NCI-H1694 treated with DMSO at 0.1 percent for 48 hours (cell line): ENCODE measurements at places on chromosomes 4 and X.

DNA sequence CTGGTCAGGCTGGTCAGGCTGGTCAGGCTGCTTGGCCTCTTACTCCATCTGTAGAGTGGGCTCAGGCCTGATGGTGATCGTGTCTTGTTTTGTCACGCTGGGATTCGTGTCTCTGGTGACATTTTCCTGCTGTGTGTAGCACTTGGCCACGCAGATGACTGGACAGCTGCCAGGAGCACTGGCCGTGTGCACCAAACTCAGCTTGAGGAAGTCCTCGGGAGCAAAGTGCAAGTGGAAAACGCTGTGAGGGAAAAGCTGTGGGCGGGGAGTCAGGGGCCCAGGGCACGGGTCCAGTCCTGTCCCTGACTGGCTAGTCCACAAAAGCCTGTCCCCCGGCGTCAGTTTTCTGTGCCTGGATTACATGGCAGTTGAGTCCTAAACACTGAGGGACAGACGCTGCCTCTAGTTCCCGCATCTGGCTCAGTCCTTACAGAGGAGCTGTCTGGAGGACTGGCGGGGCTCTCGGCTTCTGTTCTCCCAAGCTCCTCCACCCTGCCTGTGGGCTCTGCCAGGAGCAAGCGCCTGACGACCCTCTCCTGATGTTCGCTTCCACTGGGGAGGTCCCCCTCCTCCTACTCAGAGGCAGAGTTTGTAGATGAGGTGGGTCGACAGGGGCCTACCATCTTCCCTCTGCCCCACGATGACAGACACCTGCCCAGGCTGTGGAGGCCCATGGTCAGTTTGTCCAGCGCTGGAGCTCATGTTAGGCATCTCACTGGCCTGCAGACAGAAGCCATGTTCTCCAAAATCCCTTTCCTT is 35.9 kb upstream of the GRPEL1 start:
- no peak for DNase-seq

DNA sequence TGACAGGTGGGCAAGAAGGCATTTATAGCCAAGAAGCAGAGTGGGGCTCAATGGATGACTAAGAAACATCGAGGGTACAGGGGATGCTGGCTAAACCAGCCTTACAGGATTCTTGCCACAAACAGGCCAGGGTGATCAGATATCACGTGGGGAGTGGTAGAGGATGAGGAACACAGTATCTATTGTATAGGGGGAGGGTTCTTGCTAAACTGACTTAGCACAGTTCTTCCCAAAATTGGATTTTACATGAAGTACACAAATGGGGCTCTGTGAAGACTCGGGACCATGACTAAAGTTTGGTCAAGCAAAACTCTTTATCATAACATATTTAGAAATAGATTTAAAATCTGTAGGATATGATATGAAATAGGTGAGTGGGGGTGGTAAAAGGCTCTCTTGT is 144.0 kb upstream of the ATOH1 start:
- DNase-seq, result no peak

DNA sequence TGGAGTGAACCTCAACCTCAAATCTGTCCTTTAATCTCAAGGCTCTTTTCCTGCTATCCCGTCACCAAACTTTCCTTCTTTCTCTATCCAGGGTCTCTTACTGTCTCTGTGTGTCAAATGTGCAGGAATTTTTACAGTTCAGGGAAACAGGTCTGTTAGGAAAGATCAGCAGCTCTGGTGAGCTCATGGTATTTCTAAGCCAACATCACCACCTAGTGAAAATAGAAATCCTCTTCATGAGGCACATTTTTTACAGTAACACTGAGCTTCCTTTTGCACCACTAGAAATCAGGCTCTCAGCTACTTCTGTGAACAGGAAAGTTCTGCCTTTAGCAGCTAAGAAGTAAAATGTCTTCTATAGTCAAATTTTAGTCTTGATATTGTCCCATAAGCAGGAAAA is 39.6 kb downstream of the NUDT11 start:
- no peak for DNase-seq

- DNase-seq, result no peak
Measured at GRCh38 chr4:98448908-98449307, 187.7 kb downstream of the RAP1GDS1 start.

GRCh38 chr4:113397114-113397701 is 347.8 kb downstream of the ANK2 start:
- DNase-seq, result no peak

- DNase-seq, result no peak
Measured at GRCh38 chrX:69152417-69152841, 12.8 kb downstream of the PJA1 start.

DNA sequence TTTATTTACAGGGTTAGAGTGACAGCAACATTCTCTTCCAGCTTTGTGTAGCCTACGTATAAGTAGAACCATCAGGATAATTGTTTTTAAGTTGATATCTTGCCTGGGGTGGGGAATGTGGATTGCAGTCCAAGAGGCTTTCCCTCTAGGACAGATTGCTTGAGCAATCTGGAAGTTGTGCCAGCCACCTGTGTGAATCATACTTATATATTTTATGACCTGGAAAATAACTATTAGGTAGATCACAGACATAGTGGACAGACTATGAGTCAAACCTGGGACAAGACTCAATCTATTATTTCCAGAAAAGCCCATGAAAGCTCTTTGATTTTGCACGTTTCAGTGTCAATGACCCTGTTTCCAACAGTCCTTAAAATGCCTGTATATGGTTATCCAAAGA is 98.9 kb downstream of the TLL1 start:
- DNase-seq, result no peak

GRCh38 chrX:40154853-40155588 is 57.3 kb upstream of the BCOR start:
- peak; percentile 41 for DNase-seq

DNA sequence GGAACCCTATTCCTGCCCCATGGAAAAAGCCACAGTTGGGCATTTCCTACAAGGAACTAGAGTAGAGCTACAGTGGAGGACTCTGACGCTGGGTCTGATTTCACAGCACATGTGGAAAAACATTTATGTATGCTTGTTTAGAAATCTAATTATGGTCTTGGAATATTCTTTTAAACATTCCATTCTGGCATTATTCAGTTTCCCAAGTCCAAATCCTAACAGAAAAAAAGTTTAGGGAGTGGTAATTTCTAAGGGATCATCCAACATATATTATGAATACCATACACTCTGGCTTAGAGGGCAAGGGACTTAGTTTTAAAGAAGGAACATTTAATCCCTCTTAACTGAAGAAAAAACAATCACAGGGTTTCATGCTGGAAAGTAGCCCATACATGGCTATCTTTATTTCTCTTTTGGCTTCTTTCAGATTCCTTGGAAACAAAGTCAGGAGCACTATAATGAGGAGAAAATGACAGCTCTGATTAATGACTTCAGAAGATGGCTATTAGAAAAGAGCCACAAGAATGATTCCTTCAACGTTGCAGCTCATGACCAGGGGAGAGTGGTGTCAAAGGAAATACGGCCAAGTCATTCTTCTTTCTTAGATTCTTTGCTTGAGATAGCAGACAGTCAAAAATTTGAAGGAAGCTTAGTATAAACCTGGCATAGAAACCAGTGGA is 56.1 kb downstream of the CNGA2 start:
- DNase-seq, result no peak

GRCh38 chrX:130176354-130176776 is 4.6 kb downstream of the RAB33A start:
- DNase-seq, result no peak

DNA sequence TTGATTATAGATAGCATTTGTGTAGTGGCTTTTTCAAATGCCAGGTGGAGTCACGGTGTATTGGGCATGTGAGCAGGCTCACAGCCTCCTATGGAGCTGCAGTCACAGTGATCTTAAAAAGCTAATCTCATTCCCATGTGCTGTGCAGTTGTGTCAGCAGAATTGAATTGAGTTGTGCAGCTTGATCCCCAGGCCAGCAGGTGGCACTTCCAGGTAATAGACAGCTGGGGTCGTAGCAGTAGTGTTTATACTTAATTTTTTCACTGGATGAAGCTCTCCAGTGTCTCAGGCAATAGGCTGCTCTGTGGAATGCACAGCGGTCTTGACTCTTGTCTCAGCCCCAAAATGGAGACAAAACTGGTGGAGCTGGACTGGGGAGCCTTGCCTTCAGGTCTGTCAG is 1028.1 kb downstream of the SH3BGRL start:
- no peak for DNase-seq

DNA sequence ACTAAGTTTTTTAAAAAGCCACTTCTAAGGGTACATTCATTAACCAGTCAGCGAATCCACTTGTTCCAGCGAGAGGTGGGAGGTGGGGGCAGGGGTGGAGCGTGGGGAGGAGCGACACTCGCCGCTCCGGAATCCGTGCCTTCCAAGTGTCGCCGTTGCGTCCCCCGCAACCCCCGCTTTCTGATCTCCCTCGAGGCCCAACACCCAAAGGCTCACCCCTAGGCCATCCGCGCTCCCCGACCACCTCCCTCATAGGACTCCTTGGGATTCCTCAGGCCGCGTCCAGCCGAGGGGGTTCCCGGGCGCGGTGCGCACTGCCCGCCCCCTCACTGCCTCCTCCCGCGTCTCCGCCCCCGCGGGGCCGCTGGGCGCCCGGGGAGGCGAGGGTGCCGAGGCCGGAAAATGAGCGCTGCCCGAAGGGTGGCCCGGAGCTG is 108.1 kb upstream of the STOX2 start:
- no peak for DNase-seq

DNA sequence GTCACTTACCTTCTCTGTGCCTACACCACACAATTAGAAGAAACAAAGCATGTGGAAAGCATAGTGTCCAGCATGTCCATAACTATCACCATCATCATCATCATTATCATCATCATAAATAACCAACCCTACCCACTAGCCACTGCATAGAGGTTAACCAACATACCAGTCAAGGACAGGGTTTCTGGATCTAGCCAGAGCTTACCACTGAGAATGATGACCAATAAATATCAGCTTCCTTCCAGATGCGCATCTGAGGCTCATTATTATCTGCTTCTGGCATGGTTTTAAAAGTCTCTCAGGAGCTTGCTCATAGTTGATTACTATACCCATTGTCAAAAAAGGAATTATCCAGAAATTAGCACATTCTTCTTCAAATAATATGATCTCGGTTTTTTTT is 25.5 kb upstream of the MYOZ2 start:
- no peak for DNase-seq

GRCh38 chrX:153649178-153649914 is 2.3 kb downstream of the DUSP9 start:
- DNase-seq, result peak; percentile 61

GRCh38 chrX:14832586-14832985 is 40.3 kb downstream of the FANCB start:
- DNase-seq, result no peak

- DNase-seq, result no peak
Measured at GRCh38 chr4:185383451-185383850, 12.3 kb downstream of the LRP2BP start.

DNA sequence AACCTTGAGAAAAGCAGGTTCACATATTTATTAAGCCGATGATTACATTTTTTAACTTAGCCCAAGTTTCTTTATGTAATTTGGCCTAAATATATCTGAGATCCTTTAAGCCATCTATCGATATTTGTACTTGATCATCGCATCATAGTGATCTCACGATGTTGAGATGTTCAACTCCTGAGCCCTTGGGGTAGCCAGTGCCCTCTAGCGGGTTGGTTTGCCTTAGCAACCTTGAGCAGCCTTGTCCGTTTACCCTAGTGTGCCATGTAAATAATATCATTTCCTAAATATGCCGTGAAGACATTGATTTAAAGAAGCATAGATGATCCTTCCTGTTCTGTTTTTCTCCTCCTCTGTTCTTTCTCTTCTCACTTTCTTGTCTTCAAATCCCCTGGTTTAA is 432.2 kb downstream of the RPA4 start:
- DNase-seq, result no peak

DNA sequence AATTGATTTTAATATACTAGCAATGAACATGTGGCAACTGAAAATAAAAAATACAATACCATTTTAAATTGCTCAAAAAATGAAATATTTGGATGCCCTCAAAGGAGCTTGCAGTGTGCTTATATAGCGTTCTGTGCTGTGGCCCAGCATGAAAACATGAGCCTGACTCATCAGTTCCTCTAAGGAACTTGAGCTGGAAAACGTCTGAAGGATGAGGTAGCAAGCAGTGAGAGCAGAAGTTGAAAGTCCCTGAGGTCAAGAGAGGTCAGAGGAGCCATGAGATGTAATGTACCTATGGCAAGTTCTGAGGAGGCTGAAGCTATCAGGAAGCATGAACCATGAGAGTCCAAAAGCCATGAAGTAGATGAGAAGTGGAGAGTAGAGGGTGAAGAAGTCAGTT is 59.7 kb downstream of the HMGB3 start:
- DNase-seq, result no peak

- DNase-seq, result no peak
Measured at GRCh38 chr4:3276986-3277385, 15.8 kb upstream of the RGS12 start.
